ENCODE measurements at places on chromosomes 4 and X. TPM values are rescaled to one million over a fixed set of nuclear protein-coding genes. Genes with fewer than 3 reads are reported as not detected.

Gene RPS6KA6
- 2.3 TPM for total RNA-seq

Gene TCEAL6
- not detected for total RNA-seq

Gene AFP
- total RNA-seq, result 0.38 TPM

Gene TBC1D9
- total RNA-seq, result 48.2 TPM

Gene CYTL1
- total RNA-seq, result not detected

Gene ACSL4
- total RNA-seq, result 196 TPM

Gene USP27X
- total RNA-seq, result 2.5 TPM

Gene CD40LG
- total RNA-seq, result not detected

Gene F8A2
- total RNA-seq, result not detected

Data from regular cardiac myocyte (primary cell).